ENCODE measurements at places on chromosomes 16 and 17. TPM values are rescaled to one million over a fixed set of nuclear protein-coding genes. Genes with fewer than 3 reads are reported as not detected.

The KRT24 gene
- polyA plus RNA-seq, result not detected

The FNDC8 gene
- 0.27 TPM for polyA plus RNA-seq

The SCGB1C2 gene
- 0.88 TPM for polyA plus RNA-seq

GRCh38 chr16:11990702-11991390, 14.3 kb downstream of the SNX29 start:
- no peak for DNase-seq

- DNase-seq, result no peak
Measured at GRCh38 chr17:1947743-1948516, 77.2 kb downstream of the RTN4RL1 start.

DNA sequence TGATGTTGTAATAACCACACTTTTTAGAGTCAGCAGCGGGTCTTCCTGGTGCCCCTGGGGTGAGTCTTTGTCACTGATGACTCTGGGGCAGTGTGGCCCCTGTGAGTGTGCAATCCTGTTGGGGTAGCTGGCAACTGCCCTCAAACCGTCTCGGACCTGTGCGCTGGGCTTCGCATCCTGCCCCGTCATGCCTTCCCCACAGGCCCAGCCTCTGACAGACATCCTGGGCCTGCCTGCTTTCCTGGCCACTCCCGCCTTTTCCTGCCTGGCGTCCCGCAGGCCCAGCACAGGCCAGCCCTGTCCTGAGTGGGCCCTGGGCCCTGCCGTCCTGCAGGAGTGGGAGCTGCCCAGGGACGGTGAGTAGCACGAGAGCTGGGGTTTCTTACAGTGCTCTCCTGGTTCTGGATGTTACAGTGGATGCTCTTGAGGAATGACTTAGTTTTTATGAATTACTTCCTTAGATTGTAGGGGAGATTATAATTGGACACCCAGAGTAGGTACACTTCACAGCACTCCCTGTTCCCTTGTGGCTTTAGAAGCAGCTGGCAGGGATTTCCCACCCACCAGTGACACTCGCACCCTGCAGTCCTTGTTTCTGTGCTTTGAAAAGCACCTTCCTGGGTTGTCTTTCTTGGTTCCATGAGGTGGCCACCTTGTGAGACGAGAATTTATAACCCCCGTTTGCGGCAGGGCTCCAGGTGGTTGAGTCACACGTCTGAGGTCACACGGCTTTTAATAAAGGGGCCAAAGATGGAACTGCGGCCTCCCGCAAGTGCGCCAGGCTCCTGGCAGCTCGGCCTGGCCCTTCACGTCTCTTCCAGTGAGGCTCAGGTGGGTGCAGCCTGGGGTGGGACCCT, 50.0 kb upstream of the CAPN15 start:
- no peak for DNase-seq

The MYH3 gene
- 7.4 TPM for polyA plus RNA-seq

The CORO1A gene
- 8.6 TPM for polyA plus RNA-seq

- DNase-seq, result no peak
Measured at GRCh38 chr17:47205419-47205963, 3.7 kb upstream of the MYL4 start.

The FBXL19 gene
- polyA plus RNA-seq, result 18.0 TPM

- no peak for DNase-seq
Measured at GRCh38 chr16:11215935-11216556, 40.0 kb downstream of the SOCS1 start.

- no peak for DNase-seq
Measured at GRCh38 chr17:80025140-80025539, 10.5 kb downstream of the TBC1D16 start.

The OTOP2 gene
- polyA plus RNA-seq, result not detected

The RHBDL3 gene
- 1.3 TPM for polyA plus RNA-seq

GRCh38 chr17:35931794-35932425, 1.3 kb upstream of the RDM1 start:
- no peak for DNase-seq

- DNase-seq, result no peak
Measured at GRCh38 chr16:10828851-10829366, 10.3 kb upstream of the TVP23A start.

GRCh38 chr17:61208301-61209105, 191.1 kb upstream of the TBX2 start:
- DNase-seq, result no peak

- DNase-seq, result peak; percentile 76
Measured at GRCh38 chr17:82963104-82963950, 116.1 kb upstream of the METRNL start.

The KRTAP16-1 gene
- not detected for polyA plus RNA-seq

The OSGIN1 gene
- polyA plus RNA-seq, result 0.87 TPM

- DNase-seq, result no peak
Measured at GRCh38 chr16:68707340-68708152, 29.5 kb upstream of the CDH1 start.

The SOX8 gene
- 3.4 TPM for polyA plus RNA-seq

The MYH11 gene
- 9.9 TPM for polyA plus RNA-seq

DNA sequence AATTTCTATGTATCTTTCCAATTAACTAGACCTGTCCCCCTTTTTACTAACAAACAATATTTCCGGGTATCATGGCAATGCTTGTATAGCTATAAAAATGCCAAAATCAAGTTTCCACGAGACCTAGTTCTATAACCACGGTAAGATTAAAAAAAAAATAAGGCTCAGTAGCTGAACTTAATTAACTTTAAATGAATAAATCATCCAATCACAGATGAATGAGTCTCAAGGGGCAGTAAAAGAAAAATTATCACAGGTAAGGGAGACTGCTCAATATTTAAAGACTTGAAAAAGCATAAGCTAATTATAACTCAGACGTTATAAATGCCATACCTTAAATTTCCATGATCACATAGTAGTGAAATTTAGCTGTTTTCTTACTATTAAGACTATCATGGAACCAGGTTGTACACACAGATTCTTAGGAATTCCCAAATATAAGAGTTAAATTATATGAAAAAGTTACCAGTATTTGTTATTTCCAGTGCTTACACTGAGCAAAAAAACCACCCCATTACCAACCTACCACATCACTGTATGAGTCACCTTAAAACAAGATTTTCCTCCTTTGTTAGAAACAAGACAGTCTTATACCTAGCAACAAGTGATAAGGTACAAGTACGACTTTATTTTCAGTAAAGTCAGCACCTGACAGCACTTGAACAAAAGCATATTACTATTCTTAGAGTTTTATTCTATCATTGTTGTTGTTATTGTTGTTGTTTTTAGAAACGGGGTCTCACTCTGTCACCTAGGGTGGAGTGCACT, 20.6 kb downstream of the SSH2 start:
- DNase-seq, result no peak

- DNase-seq, result no peak
Measured at GRCh38 chr16:56885446-56886162, 20.6 kb downstream of the SLC12A3 start.

The MGAT5B gene
- 1.5 TPM for polyA plus RNA-seq

DNA sequence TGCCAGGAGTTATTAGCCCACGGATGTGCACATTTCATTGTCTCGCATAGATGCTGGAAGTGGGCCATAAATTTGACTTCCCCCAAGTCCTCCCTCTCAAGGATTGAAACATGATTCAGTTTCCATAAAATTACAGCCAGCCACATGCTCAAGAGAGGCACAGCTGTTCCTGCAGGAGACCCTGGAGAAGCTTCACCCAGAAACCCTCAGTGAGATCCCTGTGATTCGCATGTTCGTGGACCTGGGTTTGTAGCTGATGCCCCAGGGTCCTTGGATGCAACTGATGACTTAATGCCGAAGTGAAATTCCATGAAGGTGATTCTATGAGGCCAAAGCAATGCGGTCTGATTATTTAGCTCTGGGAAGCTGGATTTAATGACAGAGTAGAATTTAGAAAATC, 24.7 kb upstream of the AQP8 start:
- DNase-seq, result peak; percentile 9

Measured in renal cortex interstitium (tissue), 15 donors.